ENCODE measurements at places on chromosomes 2 and 18.

DNA sequence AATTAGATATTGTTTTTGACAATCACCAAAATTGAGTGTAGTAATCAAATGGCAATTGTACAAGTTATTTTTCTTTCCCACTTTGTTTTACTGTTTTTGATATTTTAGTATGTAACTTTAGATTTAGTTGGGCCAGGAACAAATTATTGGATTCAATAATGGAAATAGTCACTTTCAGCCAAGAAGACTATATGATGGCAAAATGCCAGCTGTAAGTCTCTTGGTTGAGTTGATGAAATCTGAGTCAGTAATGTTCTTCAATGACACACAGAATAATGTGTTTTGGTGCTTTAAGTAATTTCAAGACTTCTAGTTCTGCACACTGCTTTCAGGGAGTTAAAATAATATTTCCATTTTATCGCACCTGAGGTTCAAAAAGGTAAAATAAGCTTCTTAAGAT is 2022.0 kb upstream of the CELF4 start:
- DNase-seq, result no peak

DNA sequence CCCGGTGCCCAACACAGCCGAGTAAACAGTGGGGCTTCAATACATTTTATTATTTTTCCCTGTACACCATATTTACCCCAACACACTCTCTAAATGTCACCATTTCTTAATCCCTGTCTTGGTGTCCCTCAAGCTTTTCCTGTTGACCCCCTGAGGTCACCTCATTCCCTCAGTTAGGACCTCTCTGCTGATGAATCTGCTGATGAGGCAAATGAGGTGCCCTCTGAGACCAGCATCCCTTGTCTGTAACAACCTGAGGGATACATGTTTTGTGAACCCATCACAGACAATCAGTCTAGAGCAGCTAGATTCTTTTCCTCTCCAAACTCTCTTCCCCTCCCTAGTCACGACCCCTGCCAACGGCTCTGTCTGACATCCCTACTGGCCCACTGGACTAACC is 127.6 kb downstream of the FSHR start:
- DNase-seq, result no peak

GRCh38 chr18:51559902-51560287 is 362.4 kb upstream of the MEX3C start:
- DNase-seq, result no peak

DNA sequence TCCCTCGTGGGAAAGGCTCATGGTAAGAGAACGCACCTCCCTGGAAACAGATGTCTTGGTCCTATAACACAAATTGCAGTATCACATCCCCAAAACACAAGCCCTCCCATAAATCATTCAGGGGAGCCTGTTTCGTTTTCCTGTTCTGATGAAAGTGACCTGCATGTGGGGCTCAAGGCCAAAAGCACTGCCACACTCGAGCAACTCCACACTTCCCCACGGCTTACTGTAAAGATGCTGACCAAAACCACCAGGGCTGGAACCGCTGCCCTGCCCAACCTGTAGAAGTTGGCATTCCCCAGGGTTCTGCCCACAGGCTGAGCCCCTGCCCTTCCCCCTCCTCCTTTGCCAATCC is 139.7 kb downstream of the BCL11A start:
- no peak for DNase-seq

GRCh38 chr2:55616551-55617174 is 759 bp downstream of the PPP4R3B start:
- DNase-seq, result peak; percentile 64

- DNase-seq, result peak; percentile 19
These were observed 1.2 kb downstream of the KDSR start for GRCh38 chr18:63365876-63366212.

DNA sequence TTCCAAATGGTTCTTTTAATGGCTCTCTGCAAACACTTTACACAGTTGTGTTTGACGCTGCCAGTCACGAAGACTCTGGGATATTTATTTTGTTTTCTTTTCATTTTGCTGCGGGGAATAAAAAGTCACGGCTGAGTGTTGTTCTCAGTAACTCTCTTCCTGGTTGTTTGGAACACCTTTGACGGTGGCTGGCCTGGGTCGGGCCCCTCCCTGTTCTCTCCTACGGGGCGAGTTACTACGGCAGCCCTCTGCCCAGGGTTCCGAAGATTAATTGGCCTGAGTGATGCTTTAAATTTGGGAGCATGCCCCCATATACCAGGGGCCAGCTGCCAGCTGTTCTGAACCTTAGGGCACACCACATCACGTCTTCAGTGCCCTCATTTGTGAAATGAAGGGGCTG is 84.7 kb downstream of the GATA6 start:
- DNase-seq, result no peak

GRCh38 chr2:26618611-26619010 is 22.6 kb downstream of the CIB4 start:
- DNase-seq, result no peak

DNA sequence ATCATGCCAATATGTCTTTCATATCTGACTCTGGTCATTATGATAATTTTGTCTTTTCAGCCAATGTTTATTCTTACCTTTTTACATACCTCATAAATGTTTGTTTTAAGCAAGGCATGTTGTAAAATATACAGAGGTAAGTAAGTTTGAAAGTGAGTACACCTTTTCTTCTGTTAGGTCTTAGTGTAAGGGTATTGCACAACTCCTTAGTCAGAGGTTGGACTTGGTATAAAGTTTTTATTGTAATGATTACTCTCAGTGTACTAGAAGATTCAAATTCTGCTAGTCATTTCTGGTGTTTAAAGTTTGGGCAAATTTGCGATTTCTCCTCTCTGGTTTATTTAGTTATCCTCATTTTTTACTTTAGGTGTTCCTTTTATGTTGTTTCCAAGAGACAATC is 564.3 kb upstream of the FSIP2 start:
- no peak for DNase-seq

GRCh38 chr2:239425631-239426030 is 24.8 kb upstream of the HDAC4 start:
- DNase-seq, result no peak

DNA sequence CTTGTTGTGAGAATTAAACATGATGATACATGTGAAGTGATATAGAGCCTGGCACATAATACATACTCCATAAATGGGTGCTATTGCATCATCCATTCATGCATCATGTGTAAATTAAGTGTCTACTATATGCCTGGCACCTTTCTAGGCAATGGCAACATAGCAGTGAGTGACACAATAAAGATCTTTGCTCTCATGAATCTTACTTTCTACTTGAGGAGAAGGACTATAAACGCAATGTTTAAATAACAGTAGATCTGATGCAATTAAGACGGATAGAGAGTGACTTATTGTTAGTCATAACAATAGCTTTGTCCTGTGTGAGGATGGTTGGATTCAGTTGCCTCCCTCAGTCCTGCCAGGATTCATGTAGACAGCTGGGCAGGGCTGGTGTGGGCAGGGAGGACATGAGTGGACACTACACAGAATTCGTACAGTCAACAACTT is 88.4 kb upstream of the NPAS2 start:
- no peak for DNase-seq

DNA sequence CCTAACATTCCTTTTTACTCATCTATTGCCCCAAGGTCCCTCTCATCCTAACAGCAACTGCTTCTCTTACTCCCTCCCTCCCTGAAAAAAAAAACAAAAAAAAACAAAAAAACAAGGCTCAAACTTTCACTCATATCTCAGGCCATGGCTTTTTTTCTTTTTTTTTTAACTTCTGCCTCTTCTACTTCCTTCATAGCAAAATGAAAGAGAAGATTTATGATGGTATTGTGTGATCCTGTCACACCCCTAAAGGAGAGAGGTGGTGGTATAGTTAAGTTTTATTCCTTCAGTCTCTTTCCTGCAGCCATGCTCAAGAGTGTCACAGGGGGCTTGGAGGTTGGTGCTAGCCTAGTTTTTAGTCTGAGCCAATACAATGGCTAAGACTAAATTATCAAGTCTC is 21.5 kb upstream of the EPC2 start:
- no peak for DNase-seq

DNA sequence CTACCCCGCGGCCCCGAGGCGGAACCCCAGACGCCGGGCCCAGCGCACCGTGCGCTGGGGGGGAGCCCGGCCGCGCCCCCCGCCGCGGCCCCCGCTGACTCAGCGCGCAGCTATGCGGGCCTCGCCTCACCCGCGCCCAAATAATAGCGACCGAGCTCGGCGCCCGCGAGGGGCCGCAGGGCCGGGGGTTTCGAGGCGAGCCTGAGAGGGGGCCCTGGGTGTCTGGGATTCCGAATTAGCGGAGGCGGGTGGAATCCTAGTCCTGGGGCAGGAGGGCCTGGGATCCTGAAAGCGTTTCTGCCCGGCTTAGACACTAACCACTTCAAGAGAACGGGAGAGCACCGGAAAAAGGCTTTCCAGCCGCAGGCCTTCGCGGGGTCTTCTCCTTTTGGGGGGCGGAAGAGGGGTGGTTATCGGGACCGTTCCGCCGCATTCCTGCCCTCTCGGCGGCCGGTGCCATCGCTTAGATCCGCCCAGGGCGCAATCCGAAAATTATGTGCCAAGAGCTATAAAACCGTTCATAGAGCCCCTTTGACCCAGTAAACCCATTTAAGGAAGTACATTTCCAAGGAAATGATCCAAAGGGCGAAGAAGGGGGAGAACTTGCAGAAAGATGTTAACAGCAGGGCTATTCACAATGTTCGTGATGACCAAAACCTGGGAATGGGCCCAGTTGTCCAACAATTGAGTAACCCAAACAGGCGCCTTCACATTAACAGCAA is 681 bp upstream of the ROCK2 start:
- DNase-seq, result peak; percentile 41

DNA sequence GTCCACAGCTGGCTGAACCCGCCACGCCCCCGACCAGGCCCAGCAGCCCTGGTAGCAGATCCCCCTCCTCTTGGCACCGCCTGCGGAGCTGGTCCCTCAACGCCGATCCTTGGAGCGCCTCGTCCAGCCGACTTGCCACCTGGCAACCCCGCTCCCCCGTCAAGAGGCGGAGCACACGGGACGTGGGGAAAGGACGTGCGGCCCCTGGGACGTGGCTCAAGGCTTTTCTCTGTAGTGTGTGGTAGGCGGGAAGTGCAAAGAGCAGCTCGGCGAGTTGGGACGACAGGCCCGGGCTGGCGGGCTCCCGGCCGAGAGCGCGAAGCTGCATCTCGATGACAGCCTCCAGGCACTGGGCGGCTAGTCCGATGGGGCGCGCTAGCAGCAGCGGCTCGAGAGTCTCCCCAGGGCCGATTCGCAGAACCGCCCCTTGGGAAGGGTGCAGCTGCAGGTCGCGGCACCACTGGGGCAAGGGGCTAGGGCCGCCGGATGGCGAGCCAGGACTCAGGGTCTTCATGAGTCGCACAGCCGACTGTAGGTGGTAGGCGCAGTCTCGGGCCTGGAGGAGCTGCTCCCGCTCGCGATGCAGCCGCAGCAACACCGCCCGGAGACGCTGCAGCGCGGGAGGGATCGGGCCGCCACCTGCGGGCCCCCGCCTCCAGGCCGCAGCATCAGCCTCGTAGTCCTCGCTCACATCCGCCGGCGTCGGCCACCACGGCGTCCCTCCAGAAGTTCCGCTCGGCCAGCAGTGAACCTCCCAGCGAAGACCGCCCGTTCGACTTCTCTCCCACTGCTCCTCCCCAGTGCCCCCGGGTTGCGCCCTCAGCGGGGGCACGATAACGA is 617 bp downstream of the CCDC142 start:
- peak; percentile 35 for DNase-seq

- peak; percentile 80 for DNase-seq
These were observed at the start of gene MRPS5 for GRCh38 chr2:95121407-95122196. Gene MRPS5, minus strand, starts transcription at chr2:95121808. Its CDS starts 17 bp downstream, at chr2:95121791.

GRCh38 chr18:48662011-48662661 is 123.3 kb downstream of the CTIF start:
- DNase-seq, result peak; percentile 16

DNA sequence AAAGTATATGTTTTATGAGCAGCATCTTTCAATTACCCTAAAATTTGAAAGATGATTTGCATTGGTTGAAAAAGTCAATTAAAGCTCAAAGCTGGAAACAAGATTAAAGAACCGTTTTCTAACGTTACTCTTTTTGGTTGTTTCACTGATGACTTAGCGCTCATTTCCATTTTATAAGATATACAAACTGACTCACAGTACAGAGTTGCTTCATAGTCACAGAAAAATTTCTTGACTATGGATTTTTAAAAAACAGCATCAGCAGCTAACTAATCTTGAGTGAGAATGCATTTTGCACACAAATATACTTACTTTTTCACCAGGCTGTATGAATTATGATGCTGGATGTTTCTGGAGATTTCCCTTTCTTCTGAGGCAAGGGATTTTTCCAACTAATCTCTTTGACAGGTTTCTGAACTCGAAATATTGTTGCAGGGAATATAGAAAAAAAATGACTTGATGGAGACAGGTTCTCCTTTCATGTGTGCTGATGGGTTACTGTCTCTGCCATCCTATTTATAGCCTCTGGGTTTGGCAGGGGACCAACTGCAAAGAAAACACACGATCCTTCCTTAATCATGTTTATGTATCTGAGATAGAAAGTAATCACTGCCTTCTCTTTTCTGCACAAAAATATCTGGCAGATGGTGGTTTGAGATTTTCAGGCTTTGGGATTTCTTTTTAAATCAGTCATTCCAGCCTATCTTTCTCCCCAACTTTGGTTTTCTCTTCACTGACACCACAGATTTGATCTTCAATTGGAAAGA is 129.4 kb upstream of the DAPL1 start:
- DNase-seq, result no peak

GRCh38 chr2:178448968-178449661 is 1.9 kb downstream of the PRKRA start:
- no peak for DNase-seq

DNA sequence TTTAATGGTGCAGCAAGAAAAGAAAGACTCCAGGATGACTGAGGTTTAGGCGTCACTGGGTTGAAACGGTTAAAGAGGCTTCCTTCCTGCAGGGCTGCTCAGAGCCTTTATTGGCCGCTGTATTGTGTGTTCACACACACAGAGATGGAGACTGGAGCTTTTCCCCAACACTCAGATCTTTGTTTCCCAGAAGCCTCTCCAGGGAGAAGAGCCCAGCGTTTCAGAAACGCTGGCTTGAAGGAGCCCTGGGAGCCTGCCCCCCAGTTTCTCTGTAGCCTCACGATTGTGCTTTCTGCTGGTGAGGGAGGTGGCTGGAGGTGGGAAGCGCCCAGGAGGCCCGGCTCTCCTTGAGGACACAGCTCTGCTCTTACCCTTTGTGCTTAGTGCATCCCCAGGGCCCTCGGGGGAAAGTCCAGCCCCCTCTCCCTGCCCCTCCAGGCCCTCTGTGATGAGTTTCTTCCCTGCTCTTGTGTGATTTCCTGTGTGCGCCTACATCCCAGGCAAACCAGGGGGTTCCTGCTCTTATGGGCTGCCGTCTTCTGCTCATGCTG is 37.1 kb downstream of the RRM2 start:
- no peak for DNase-seq

Measured in hematopoietic multipotent progenitor cell treated with erythropoietin and hydrocortisone succinate and interleukin-3 and kit ligand, for 8 days (in vitro differentiated cells).